ENCODE measurements at places on chromosomes 12 and 14.

- DNase-seq: no peak
These were observed 21.5 kb downstream of the BATF start for GRCh38 chr14:75543786-75544185.

DNA sequence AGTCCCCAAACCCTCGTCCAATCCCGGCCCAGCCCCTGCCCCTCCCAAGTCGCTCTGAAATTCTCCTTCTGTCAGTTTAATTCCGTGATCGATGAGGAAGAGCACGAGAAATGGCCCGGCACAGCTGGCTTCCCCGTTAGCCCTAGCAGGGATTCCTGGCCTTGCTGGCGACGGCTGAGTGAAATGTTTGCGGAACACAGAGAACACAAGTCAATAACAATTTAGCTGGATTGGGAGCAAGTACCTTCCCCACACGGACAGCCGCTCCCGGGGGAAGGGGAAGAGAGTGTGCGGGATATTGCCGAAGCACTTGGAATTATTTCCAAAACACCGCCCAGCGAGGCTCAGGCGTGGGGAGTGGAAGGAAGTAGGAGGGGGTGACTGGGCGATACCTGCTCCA is 134.6 kb downstream of the RBM19 start:
- no peak for DNase-seq

DNA sequence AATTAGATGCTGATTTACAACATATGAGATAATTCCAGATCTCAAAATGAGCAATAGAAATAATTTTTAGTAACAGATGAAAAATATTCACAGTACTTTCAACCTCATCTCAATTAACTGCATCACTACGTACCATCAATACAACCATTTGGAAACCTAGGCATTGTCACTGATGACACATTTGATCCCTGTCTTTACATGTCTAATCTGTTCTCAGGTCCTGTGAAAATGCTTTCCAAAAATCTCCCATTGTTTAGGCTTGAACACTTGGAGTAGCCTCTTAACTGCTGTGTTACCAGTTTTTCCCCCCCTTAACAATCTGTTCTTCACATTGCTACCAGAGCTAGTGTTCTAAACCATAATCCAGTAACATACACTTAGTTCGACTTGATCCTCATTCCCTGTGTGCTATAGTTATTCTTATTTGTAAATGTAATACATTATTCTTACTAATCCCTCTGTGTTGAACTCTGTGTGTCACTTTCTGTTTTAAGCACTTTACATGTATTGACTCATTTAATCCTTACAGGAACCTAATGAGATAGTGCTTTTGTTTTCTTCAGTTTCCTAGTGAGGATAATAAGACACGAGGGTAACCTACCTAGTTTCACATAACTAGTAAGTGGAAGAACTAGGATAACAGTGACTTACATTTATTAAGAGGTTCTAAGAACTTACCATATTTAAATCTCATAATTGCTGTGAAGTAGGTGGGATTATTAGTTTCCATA is 41.7 kb downstream of the LARP4 start:
- DNase-seq: no peak

DNA sequence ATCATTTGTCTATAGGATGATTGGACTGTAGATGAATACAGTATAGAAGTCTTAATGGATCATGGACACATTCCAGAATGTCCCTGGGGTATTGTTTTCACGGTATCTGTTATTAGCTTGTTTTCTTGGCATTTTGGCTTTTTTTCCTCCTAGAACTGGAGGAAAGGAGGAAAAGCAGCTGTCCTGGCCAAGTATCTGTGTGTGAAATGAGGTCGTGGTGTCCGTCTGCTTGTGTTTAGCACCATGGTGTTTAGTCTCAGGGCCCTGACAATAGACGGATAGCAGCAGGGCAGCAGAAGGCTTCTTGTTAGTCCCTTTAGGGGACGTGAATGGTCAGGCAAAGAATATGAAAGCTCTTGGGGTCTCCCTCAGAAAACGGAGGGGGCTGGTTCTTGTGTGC is 21.2 kb downstream of the FGF6 start:
- no peak for DNase-seq

DNA sequence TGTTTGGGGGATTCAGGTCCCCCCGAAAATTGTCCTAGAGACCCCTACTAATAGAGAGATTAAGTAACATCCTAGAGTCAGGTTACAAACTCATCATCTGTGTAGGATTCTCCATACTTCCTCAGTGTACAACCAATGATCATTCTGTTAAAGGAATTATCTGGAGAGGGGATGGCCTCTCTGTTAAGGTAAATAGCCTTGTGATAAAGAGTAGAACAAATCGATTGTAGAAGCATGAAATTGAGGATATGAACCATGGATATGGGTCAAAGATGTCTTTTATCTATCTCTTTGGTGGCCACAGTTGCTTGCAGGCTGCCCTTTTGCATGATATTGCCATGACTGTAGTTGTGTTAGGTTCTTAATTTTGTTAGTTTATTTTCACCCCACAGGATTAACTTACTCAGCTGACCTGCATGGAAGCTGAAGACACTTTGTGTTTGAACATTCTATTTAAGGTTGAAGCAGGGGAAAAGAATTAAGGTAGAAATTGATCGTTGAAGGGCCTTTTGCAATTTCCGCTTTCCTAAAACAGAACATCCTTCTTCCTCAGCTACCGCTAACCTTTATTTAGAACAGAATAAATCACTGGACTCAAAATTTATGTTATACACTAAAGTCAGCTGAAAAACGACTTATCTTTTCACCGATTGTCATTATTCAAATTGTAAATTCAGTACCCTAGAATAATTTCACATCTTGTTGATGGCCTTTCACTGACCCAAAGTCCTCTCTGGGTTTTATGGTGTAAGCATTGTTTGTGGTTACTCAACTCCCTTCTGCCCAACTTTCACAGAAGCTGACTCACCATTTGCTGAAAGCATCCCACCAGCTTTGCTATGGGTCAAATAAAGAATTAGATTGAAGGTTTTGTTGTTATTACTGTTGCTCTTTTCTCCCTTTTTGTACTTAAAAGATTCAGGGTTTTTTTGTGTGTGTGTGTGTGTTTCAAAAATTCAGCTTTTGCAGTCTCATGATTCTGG is 52.3 kb downstream of the IRAK3 start:
- DNase-seq: peak; percentile 76

DNA sequence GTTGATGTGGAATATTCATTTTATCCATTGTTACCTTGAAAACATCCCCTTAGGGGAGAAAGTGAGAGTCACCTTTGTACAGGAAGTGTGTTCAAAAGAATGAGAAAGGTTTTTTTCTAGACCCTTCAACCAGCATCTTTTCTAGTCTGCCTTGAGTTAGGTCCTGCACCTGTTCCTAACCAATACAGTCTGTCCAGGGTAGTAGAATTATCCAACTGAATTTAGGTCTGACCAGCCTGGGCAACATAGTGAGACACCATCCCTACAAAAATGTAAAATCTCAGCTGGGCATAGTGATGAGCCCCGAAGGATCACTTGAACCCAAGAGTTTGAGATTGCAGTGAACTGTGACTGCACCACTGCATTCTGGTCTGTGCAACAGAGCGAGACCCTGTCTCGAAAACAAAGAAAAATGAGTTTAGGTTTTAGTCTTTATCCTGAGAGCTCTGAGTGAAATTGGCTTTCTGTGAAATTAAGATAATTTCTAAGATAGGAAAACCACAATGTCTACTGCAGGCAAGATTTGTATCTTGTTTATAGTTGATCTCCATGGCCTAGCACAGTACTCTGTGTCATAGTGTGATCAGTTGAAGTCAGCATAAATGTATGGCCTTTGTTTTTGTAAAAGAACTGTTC is 25.2 kb downstream of the ARHGAP5 start:
- no peak for DNase-seq

DNA sequence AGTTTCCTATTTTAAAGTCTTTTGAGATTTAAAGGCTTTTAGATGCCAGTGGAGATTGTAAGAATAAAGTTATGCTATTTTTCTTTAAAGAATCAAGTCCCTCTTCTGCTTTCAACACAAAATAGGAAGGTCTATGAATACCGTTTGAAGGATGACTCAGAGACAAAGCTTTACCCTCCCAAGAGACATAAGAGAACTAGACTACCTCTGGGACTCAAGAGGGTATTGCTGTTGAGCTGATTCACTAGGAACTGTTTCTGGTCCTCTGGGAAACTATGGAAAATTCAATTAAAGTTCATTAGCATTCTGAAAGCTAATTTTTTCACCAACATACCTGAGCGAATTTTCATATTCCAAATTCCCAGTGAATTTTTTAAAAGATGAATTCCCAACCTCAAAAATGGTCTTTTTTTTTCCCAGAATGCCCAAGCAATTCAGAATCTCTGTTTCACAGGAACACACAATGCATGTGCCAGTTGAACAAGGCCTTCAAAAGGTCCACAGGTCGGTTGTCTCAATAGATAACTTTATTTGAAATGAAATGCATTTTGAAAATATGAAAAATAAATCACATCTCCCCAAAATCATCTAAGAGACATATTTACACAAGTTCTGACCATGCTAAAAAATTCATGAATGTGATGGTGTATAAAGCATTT is 6.5 kb downstream of the PHLDA1 start:
- peak; percentile 72 for DNase-seq

GRCh38 chr14:31954991-31955390 is 122.1 kb upstream of the ARHGAP5 start:
- no peak for DNase-seq

DNA sequence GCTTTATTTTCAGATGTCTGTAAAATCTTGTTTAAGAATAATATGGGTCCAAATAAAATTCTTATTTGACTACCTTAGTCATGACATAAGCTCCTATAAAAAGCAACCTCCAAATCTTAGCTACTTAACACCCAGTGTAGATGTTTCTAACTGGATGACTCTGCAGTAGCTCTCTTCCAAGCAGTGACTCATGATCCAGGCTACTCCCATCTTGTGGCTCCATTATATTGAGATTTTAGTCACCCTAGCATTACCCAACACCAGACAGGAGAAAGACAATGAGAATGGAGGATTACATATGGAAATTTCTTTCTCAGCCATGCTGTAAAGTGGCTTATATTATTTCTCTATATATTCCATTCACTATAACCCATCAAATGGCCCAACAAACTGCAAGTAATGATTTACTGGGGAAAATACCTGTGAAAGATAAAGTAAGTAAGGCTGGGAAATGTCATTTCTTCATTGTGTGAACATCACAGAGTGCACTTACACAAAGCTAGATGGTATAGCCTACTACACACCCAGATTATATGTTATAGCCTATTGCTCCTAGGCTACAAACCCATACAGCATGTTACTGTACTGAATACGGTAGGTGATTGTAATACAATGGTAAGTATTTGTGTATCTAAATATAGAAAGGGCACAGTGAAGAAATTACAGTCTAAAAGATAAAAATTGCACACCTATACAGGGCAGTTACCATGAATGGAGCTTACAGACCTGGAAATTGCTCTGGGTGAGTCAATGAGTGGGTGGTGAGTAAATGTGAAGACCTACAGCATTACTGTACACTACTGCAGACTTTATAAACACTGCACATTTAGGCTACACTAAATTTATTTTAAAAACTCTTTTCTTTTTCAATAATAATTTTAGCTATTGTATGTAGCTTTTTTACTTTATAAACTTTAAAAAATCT is 163.2 kb downstream of the DYRK2 start:
- peak; percentile 71 for DNase-seq

DNA sequence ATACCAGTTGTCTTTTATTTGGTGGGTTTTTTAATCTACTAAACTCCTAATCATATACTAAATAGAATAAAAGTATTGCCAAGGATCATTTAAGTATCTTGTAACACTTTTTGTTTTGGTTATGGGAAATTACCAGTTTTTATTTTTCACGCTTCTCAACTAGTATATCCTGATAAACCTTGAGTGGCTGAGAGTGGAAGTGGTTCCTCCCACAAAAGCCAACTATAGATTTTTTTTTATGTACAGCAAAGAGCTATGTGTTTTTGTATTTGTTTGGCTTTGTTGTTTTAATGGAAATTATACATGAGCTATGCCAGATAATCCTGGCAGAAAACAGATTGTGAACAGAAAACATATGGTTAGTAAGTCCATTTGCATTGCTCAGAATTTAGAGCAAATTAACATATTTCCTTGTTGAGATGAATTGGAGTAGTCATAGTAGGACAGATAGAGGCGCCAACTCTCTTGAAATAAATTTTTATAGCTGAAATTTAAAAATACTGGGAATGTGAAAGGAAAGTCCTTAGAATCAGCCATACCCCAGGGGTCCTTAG is 60.9 kb upstream of the PSMA6 start:
- no peak for DNase-seq

DNA sequence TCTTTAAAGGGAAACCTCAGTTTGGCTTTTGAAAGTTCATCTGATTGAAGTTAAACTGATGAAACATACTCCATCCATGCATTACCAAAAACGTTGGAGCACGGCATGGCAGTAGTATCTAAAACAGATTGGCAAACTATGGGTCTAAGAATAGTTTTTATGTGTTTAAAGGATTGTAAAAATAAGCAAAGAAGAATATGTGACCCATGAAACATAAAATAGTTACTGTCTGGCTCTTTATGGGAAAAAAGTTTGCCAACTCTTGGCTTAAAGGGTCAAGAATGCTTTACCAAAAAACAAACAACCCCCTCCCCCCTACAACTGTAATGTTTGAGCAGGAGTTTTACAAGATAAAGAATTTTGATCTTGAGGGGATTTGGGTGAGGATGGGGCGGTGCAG is 32.6 kb downstream of the TRAF3 start:
- DNase-seq: no peak

DNA sequence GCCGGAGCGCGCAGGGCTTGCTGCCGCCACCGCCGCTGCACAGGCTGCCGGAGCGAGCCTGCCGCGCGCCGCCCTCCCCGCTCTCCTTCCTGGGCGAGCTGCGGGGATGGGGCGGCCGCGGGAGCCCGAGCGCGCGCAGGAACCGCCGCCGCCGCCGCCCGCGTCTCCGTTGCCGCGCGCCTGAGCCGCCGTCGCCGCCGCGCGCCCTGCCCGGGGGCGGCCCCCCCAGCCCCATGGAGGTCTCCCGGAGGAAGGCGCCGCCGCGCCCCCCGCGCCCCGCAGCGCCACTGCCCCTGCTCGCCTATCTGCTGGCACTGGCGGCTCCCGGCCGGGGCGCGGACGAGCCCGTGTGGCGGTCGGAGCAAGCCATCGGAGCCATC is 352 bp downstream of the PLXNC1 start:
- no peak for DNase-seq

DNA sequence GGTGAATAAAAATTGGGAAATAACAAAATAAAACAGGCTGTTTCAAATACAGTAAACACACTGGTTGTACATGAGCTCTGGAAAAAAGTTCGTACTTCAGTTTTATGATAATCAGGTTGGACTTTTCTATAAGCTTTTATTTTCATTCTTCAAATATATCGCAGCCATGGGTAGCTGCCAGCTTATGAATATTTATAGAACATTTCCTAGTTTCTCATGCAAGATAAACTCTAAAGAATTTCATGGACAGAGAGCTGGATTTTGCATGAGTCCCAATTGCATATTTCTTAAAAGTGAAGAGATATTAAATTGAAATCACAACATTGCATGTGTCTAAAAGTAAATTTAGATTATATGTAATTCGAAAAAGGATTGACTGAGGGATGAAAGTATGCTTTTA is 827.6 kb downstream of the SLC6A15 start:
- no peak for DNase-seq

DNA sequence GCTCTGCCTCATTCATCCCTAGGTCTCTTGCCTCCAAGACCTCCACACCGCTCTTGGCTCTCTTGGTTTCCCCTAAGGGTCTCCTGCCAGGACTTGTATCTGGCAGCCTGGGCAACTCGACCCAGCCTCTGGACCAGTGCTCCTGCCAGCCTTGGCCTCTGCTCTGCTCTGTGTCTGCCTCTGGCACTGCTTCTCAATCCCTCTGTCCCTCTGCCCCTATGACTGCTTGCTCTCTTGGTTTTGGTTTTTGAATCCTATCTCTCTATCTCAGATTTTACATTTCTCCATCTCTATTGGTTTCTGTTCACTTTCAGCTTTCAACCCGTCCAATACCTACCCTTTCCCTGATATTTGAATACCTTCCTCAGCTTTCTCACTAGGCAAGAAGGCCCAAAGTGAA is 6.3 kb downstream of the ITGA5 start:
- no peak for DNase-seq
